ENCODE measurements at places on chromosomes 13 and 19. TPM values are rescaled to one million over a fixed set of nuclear protein-coding genes. Genes with fewer than 3 reads are reported as not detected.
A peak's percentile ranks its signal among the peaks of the same experiment; 100 is the strongest.

- peak overlapping the region; percentile 83 for H3K27ac ChIP-seq
- peaks cover 8% of the 10 kb centered on the region for H3K27me3 ChIP-seq
- no peaks in the 10 kb centered on the region for H3K36me3 ChIP-seq
- H3K4me3 ChIP-seq, result peak overlapping the region; percentile 93
- H3K4me1 ChIP-seq, result peaks cover 49% of the 10 kb centered on the region
Observed at GRCh38 chr19:54164369-54165068, 5.0 kb upstream of the LENG1 start.

DNA sequence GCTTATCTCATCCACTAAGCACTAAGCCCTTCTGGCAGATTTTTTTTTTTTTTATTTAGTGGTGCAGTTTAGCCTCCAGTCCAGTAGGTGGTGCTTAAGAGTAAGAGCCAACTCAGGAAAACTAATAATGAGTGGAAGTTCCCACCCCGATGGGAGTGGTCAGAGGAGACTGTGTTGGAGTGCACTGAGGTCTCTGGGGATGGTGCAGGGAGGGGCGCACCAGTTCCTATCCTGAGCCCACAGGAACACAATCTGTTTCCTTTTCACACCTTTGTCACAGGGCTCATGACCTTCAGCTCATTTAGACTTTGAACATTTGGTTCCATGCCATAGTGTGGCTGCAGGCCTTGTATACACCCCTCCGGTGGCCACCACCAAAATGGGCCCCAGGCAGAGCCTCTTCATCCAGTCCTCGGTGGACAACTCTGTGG lies 367.4 kb downstream of the SPRY2 start:
- H3K36me3 ChIP-seq, result peaks cover 3% of the 10 kb centered on the region
- no peak overlapping the region for H3K27ac ChIP-seq
- no peaks in the 10 kb centered on the region for H3K4me1 ChIP-seq
- no peak overlapping the region for H3K4me3 ChIP-seq

- H3K27ac ChIP-seq, result no peak overlapping the region
- no peak overlapping the region for H3K4me3 ChIP-seq
- no peak for DNase-seq
- no peaks in the 10 kb centered on the region for H3K36me3 ChIP-seq
- no peaks in the 10 kb centered on the region for H3K4me1 ChIP-seq
Observed at GRCh38 chr13:39881887-39882286, 226.4 kb downstream of the COG6 start.

GRCh38 chr13:40582531-40582930 lies 83.9 kb downstream of the FOXO1 start:
- no peak overlapping the region for H3K4me3 ChIP-seq
- no peak overlapping the region for H3K27ac ChIP-seq
- no peak for DNase-seq
- H3K27me3 ChIP-seq, result no peaks in the 10 kb centered on the region

- H3K36me3 ChIP-seq, result no peaks in the 10 kb centered on the region
- no peak for DNase-seq
- no peaks in the 10 kb centered on the region for H3K27me3 ChIP-seq
- no peak overlapping the region for H3K27ac ChIP-seq
Observed at GRCh38 chr13:24237356-24237755, 72.0 kb upstream of the C1QTNF9 start.

DNA sequence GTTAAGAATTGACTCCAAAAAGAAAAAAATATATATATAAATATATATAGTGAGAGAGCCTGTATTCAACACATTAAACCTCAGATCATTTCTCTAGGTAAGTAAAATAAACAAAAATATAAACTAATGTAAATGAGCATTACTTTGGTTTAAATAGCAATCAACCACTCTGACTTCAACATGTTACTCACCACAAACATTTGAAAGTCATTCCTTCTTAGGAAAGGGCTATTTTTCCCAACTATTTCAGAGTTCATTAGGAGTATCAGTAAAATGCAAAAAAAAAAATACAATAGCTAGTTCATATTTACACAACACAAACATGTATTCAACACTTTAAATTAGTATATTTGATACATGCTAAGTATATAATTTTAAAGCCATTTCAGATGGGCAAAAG lies 40.5 kb downstream of the KLF12 start:
- H3K36me3 ChIP-seq, result no peaks in the 10 kb centered on the region
- H3K27me3 ChIP-seq, result no peaks in the 10 kb centered on the region
- no peak overlapping the region for H3K27ac ChIP-seq
- DNase-seq, result no peak
- no peak overlapping the region for H3K4me3 ChIP-seq
- H3K4me1 ChIP-seq, result peaks cover 66% of the 10 kb centered on the region

GRCh38 chr13:102913914-102914313 lies 68.1 kb downstream of the ERCC5 start:
- no peak overlapping the region for H3K27ac ChIP-seq
- no peaks in the 10 kb centered on the region for H3K36me3 ChIP-seq
- H3K4me1 ChIP-seq, result no peaks in the 10 kb centered on the region
- H3K27me3 ChIP-seq, result peaks cover 1% of the 10 kb centered on the region
- DNase-seq, result no peak

DNA sequence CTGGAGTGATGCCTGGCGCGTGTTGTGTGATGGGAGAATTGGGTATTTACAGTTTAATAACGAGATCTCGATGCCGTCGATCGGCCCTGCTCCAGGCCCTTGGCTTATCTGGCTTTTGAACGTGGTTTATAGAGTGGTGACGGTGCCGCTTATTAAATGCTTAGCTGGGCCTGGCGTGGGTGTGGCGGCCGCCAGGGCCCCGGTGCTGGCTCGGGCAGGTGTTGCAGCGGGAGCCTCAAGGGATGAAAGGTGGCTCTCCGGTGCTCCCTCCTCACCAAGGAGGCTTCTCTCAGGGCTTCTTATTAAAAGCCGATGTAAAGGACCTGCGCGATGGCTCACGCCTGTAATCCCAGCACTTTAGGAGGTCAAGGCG lies 173.8 kb downstream of the KDM4B start:
- H3K27me3 ChIP-seq, result peaks cover 18% of the 10 kb centered on the region
- H3K4me1 ChIP-seq, result peaks cover 29% of the 10 kb centered on the region
- no peak for DNase-seq
- peaks cover 29% of the 10 kb centered on the region for H3K36me3 ChIP-seq
- H3K27ac ChIP-seq, result no peak overlapping the region

DNA sequence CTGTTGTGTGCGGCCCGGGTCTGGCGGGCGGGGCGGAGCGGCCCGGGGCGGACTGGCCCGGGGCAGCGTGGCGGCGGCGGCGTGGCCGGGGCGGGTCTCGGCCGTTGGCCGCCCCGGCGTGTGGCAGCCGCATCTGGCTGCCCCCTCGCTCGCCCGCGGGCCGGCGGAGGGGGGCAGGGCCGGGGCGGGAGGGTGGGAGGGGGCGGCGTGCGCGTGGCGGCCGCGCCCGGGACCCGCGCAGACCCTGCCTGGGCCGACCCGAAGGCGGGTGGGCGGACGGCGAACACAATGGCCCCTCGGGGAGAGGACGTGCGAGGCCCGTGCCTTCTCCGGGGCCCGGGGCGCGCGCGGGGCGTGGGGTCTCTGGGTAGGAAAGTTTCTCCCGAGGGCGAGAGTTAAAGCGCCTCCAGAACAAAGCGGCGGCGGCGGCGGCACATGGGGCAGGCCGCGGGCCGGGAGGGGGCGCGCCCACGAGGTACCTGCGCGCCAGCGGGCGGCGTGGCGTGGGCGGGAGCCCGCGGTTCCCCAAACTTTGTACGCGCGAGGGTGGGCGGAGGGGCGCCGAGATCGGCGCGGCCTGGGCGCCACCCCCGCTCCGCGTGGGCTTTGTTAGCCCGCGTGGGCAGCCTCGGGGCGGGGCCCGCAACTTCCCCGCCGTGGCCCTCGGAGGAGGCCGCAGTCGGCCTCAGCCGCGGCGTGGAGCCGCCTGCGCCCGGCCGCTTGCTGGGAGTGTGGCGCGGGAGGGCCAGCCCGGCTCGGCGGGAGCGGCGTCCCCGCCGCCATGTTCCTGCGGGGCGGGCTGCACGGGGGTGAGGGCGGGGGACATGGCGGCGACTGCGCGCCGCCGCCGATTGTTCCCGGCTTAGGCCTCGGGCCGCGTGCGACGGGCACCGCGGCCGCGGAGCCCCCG lies 764 bp downstream of the MIR17HG start:
- peaks cover 13% of the 10 kb centered on the region for H3K27me3 ChIP-seq
- peaks cover 30% of the 10 kb centered on the region for H3K4me1 ChIP-seq
- H3K4me3 ChIP-seq, result peak overlapping the region; percentile 33
- peak; percentile 62 for DNase-seq

The PLK5 gene
- polyA plus RNA-seq, result not detected

The HIF3A gene
- polyA plus RNA-seq, result not detected

The GPC6 gene
- not detected for polyA plus RNA-seq

Data from immature natural killer cell (primary cell).